ENCODE measurements at places on chromosomes 4 and X. TPM values are rescaled to one million over a fixed set of nuclear protein-coding genes. Genes with fewer than 3 reads are reported as not detected.

DNA sequence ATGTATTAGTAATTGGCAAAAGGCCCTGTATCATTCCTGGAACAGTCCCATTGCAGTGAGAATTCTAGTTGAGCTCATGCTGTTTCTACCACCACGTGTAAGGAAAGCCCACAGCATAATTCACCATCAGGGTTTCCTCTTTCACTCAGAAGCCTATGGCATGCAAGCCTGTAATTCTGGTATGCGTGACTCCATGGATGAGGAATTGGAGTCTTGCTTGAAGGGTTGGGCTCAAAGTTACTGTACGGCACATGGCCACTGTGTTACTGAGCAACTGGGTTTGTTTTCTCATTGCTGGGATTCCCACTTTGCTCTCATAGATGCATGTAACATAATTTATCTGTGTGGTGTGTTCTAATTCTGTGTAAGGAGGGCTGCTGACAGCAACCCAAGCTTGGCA, 132.3 kb upstream of the NR3C2 start:
- DNase-seq, result no peak

GRCh38 chr4:78937837-78938236, 1.4 kb downstream of the PAQR3 start:
- no peak for DNase-seq

DNA sequence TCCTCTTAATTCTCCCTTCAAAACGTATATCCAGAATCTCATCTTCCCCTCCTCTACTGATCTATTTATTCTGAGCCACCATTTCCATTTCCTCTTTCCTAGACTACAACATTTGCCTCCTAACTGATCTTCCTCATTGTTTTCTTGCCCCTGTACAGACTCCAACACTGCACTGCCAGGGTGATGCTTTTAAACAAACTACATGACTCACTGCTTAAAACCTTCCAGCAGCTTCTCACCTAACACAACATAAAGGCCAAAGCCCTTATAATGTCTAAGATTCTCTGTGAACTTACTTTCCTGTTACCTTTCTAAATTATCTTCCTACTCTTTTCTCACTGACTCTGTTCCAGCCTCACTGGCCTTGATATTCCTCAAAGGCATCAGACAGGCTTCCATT, 161.0 kb upstream of the HS3ST1 start:
- no peak for DNase-seq

The GYPE gene
- total RNA-seq, result not detected

GRCh38 chrX:111520506-111520905, 9.1 kb downstream of the SERTM2 start:
- no peak for DNase-seq

DNA sequence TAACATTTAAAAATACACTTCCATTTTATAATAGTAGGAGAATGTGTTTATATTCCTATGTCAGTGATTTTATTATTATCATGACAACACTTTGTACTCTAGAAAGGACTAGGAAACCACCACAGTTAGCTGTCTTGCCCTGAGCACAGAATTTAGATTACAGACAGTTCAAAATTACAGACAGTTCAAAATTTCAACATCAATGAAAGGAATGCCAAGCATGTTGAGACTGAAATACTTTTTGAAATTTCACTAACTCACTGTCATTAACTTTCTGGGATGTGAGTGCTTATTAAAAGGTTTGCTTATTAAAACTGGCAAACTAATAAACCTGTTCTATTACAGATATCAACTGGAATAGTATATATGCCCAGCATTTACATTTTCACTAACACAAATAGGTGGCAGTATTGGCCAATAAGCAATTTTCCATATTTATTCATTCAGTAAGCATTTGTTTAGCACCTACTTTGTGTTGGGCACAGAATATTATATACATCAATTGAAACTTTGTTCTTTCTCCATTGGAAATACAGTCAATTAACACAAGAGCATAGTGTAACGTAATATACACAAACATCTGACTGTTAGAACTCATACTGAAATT, 179.4 kb downstream of the FBXW7 start:
- no peak for DNase-seq
